Left lung (tissue), 14 donors: ENCODE measurements at places on chromosomes 4 and X. TPM values are rescaled to one million over a fixed set of nuclear protein-coding genes. Genes with fewer than 3 reads are reported as not detected.
A peak's percentile ranks its signal among the peaks of the same experiment; 100 is the strongest.

- no peak for DNase-seq
Measured at GRCh38 chr4:121073004-121073435, 685 bp upstream of the NDNF start.

DNA sequence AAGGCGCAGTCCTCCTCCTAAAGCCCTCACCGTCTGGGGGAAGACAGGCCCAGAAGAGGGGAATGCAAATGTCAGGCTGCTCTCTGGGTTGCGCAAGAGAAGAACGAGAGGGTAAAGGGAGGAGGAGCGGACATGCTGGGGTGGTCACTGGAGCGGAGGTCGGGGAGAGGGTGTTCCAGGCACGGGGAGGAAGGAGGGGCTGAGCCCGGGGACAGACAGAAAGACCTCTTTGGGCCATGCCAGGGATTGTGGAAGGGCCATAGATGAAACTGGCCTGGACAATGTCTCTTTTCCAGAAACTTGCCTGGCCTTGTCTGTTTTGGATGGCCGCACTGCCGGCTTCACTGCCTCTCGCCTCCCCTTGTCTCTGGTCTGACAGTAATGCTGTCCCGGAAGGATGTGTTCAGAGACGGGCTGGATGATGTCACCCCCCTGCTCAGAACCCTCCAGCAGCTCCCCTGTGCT is 121.0 kb downstream of the SORCS2 start:
- DNase-seq = no peak

DNA sequence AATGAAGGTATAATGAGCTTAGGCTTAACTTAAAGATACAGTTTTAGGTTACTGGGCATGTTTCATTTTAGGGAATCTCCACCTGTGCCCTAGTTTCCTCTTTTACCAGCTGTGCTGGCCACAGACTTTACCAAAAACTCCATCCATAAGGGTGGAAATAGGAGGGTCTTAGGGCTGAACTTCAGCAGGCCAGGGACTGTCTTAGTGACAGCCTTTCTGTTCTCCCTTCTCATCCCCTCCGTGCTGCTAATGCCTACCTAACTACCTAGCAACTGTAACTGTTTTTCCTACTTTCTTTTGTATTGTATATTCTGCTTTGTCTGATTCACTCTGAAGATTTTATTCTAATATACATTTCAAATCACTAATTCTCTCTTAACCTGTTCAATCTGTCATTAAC is 1375.3 kb downstream of the PCDH18 start:
- no peak for DNase-seq

- DNase-seq = no peak
Measured at GRCh38 chr4:169109035-169109675, 99.1 kb upstream of the CBR4 start.

DNA sequence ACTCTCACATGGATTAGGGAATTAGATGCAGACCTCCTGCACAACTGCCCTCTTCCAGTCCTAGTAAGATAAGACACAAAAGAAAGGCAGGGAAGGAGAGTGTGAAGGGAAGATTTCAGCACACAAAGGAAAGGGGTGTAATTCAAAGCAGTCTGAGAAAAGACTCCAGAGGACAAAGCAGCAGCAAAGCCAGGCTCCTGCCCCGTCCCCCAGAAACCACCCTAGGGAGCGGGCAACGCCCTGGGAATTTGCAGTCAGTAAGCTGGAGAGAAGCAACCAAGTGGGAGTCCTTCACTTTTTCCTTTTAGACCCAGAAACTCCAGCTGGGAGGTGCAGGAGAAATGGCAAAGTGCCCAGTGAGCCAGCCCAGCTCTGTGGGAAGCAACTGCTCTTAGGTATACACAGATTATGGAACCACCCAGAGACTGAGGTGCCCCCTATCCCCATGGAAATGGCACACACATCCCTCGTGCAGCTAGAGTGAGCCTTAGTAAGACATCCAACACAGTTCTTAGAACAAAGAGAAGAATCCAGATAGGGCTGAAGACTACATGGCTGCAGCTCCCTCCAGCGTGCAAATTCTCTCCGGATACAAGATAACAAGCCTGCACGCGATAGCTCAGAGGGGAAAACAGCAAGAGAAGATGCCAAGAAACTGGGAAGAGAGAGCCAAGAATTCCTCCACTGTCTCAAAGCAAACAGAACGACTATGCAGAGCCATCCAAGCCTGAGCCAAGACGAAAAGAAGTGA is 26.5 kb upstream of the IRAK1 start:
- DNase-seq = no peak

DNA sequence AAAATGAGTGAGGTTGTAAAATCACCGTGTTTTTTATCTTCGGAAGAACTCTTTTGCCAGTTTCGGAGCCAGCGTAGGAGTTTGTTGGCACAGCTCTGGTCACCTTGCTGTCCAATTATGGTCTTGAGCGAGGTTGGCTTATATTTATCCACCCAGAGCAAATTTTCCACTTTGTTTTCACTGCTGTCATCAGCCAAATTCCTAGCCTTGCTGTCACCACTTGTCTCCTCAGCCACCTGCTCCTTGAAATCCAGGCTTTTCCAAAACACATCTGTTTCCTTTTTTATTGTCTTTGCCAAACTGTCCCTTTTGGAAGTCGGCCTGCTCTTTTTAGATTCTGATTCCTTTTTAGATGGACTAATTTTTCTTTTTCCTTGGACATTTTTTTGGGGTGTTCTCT is 57.6 kb downstream of the RFC1 start:
- DNase-seq = no peak

DNA sequence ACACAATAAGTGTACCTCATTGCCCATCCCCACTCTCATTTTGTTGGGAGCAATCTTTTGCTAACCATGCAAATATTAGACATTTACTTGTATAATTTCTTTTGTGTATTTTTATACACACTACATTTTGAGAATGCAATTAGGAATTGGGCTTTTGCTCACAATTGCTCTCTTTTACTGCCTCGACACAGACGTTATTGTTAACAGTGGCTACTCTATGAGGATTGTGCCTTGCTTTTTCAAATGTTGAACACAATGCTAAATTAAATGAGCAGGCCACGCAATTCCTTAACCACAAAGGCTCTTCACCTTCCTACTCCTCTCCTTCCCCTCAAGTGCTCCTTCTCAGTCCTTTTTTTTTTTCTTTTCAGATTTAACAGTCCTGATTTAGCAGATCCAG is 42.8 kb upstream of the HPF1 start:
- no peak for DNase-seq

DNA sequence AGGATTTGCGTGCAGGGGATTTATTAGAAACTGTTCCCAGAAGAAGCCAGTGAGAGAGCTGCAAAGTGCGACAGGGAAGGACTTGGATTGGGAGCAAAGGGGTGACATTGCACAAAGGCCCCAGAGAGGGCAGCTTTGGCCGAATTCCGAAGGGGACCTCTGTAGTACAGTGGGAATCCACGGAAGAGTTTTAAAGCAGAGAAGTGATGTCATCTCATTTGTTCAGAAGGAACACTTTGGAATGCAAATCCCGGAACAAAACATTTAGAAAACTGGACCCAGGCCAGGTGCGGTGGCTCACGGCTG is 71.7 kb downstream of the FAM184B start:
- DNase-seq = no peak

DNA sequence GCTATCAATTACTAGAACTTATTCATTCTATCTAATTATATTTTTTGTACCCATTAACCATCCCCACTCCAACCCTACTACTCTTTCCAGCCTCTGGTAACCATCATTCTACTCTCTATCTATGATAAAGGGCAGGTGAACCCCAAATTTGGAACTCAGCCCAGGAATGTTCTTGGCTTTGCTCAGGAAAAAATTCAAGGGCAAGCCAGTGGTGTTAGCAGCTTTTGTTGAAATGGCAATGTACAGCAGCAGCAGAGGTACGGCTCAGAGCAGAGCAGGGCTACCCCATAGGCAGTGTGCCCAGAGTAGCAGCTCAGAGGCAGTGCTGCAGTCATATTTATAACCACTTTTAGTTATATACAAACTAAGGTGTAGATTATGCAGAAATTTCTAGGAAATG is 138.2 kb downstream of the RNF150 start:
- DNase-seq = no peak

- no peak for DNase-seq
Measured at GRCh38 chr4:168408620-168409019, 71.7 kb downstream of the DDX60L start.

DNA sequence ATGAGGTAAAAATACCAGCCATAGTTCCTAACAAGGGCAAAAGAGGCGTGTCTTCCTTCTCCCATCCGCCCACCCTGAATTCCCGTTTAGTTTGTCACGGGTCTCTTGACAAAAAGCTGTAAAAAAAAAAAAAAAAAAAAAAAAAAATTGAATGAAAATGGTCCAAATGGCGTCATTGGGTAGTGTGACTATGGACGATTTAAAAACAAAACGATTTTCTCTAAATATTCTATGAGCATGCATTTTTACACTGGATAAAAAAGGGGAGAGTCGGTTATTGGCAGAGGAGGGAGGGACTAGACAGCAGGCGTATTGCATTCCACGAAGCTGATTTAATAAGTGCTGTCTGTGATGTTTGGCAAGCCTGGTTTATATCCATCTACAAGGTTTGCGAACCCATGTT is at the start of gene FAM133A:
Gene FAM133A, plus strand, starts transcription at position 338 of the 403 bp plus-strand sequence. CDS start 35,214 bp downstream, outside the sequence.
- no peak for DNase-seq

GRCh38 chr4:51998837-51999236 is 21.3 kb downstream of the LRRC66 start:
- DNase-seq = no peak

DNA sequence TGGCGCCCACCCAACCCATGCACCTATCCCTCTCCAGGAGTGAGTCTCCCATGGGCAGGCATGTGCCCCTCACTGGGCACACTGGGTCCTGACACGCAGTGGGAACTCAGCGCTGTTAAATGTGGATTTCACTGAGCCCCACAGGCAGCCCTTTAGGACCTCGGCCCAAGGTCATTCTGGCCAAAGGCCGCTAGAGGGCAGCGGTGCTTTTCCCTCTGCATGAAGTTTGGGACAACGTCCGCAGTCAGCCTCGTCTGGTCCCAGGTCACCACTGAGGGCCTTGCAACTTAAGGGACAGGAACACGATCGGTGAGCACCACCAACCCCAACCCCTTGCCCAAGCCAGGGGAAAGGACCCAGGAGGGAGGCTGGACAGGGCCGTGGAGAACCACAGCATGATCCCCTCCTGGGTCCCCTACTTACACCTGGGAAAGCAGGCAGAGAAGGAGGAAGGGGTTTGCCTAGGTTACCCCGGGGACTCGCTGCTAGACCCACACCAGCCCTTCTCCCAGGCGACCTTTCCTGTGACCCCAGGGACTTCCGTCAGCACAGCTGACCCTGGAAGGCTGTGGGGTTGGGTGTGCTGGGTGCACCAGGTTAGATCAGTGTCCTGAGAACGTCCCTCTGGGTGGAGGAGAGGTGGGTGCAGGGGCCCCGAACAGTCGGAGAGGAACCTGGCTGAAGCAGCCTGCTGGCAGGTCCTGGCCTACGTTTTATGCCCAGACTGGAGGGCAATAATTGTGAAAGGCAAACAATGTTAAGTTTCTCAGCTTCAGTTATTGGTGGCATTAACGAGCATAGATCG is 24.0 kb downstream of the CYTL1 start:
- DNase-seq = peak; percentile 85

GRCh38 chrX:118254611-118255010 is 91.3 kb upstream of the WDR44 start:
- DNase-seq = no peak

- no peak for DNase-seq
Measured at GRCh38 chr4:9969526-9970398, 51.5 kb downstream of the SLC2A9 start.

GRCh38 chrX:77003956-77004355 is 443.2 kb upstream of the FGF16 start:
- no peak for DNase-seq

GRCh38 chr4:158854236-158854635 is 85.4 kb downstream of the FNIP2 start:
- DNase-seq = no peak

- DNase-seq = no peak
Measured at GRCh38 chr4:43512253-43512652, 619.7 kb downstream of the GRXCR1 start.

The SPIN2A gene
- 3.7 TPM for polyA plus RNA-seq

The GJB1 gene
- polyA plus RNA-seq = 3.2 TPM

The PDK3 gene
- polyA plus RNA-seq = 5.0 TPM

The SPANXC gene
- polyA plus RNA-seq = not detected

The ZFP42 gene
- 10.6 TPM for polyA plus RNA-seq

The HTRA3 gene
- 9.7 TPM for polyA plus RNA-seq

The DCLK2 gene
- 11.7 TPM for polyA plus RNA-seq

The KCNIP4 gene
- polyA plus RNA-seq = 5.4 TPM

The MAD2L1 gene
- 48.9 TPM for polyA plus RNA-seq

The TDO2 gene
- polyA plus RNA-seq = 35.9 TPM
